ENCODE measurements at places on chromosomes 4 and X.

GRCh38 chrX:79268788-79269187, 98.3 kb downstream of the ITM2A start:
- DNase-seq: no peak

- no peak for DNase-seq
Observed at GRCh38 chr4:105550641-105551040, 1.8 kb upstream of the ARHGEF38 start.

GRCh38 chr4:69321153-69321729, 41.0 kb downstream of the UGT2B28 start:
- no peak for DNase-seq

DNA sequence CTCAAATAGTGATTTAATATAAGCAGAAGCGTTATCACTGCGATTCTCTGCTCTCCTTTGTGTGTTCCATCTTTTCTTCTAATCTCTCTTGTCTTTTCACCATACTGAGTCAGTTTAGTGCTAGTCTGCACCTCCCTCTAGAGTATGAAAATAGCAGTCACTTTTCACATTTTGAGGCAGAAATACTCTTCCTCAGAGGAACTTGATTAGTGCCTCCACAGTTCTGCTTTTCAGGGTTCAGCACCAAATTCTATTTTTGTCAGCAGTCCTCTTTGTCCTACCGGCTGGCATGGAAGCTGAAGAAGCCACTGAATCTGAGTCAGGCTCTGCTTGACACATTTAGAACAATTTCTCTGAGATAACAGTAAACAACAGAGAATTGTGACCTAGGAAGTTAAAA, 49.7 kb upstream of the ANKRD17 start:
- DNase-seq: no peak

DNA sequence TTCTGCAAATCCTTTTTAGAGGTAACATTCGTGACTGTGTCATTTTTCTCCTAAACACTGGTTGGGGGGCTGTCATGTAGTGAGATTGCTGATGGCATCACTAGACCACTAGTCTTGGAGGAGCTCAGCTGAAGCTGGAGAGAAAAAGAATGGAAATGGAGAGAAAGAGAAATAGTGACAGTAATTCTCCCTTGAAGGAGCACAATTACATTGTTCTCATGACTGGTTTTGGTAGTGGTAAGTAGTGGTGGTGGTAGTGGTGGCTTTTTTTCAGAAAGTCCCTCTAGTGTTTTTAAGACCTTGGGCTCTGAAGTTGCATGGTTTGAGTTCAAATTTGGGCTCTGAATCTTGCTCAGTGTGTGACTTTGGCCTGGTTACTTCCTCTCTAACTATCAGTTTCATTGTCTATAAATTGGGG, 99.8 kb downstream of the LARP7 start:
- no peak for DNase-seq

DNA sequence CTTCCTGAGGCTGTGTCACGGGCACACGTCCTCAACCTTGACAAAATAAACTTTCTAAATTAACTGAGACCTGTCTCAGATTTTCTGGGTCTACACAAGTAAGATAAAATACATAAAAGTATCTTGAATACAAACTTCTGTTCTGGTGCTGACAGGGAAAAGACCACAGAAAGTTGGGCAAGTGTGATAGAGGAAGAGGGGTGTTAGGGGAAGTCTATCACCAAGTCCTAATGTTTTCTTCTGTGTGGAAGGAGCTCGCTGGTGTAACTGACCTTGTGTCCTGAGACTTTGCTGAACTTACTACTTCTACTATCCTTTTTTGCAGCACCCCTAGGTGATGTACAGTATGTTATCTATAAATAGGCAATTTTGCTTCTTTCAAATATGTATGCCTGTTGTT, 97.0 kb upstream of the STIM2 start:
- DNase-seq: no peak

- DNase-seq: no peak
Observed at GRCh38 chrX:54695816-54696487, 102.1 kb downstream of the ITIH6 start.

DNA sequence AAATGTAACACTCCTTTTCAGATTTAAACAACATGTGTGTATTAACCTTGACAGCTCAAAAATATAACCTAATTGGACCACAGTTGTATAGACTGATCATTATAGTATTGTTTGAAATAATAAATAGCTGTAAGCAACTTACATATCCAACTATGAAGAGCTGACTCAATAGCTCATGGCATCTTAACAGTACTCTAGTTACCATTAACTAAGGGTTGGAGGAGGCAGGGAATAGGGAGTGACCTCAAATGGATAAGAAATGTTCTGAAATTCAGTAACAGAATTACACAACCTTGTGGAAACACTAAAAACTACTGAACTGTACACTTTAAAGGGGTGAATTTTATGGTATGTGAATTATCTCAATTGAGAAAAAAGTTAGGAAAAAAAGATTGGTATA, 136.5 kb upstream of the CPEB2 start:
- DNase-seq: no peak

GRCh38 chr4:186723292-186724057, at the start of gene FAT1:
TSS of gene FAT1 (minus strand) at chr4:186723856. CDS start at chr4:186709827, 14,029 bp downstream.
- peak; percentile 74 for DNase-seq

GRCh38 chrX:19188566-19188965, 66.3 kb upstream of the ADGRG2 start:
- no peak for DNase-seq

GRCh38 chr4:105135785-105136184, 10.9 kb upstream of the TET2 start:
- DNase-seq: no peak

- DNase-seq: no peak
Observed at GRCh38 chrX:29852767-29853166, 362.6 kb upstream of the MAGEB2 start.

DNA sequence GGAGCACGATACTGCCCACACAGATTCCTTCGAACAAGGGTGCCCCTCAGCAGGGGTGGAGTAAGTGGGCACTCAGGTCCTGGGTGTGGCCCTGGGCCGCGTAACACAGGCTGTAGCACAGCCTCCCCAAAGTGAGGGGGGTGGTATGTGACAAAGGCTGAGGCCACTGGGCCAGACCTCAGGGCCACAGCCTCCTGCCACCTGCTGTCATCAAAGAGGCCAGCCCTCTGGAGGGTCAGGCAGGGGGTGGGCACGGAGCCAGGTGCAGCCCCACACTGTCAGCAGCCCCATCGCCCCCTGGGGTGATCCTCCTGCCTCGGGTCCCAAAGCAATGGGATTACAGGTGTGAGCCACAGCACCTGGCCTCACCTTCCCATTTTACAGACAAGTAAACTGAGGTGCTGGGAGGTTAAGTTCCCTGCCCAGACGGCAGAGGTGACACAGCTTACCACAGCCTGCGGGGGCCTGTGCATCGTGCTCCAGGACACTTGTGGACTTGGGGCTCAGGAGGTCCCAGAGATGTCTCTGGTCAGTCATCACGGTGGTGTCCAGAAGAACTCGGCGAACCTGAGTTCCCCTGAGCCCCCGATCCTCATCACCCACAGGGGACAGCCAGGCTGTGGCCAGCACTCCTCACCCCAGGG, 27.5 kb upstream of the MXD4 start:
- no peak for DNase-seq

- no peak for DNase-seq
Observed at GRCh38 chr4:174757736-174758135, 71.3 kb downstream of the GLRA3 start.

- DNase-seq: no peak
Observed at GRCh38 chr4:25779021-25779420, 83.8 kb downstream of the SEL1L3 start.

DNA sequence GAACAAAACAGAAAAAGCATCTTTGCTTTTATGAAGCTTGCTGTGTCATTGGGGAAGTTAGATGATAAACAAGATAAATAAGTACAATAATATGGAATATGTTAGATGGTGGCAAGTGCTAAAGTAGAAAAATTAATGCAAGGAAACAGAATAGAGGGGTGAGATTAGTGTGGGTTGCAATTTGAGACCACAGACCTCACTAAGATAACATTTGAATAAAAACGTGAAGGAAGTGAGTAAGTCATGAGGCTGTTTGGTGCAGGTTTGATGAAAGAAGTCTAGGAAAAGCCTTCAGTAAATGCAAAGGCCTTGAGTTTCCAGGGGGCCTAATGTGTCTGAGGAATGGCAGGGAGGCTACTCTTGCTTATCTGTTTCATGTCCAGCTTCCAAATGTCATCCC, 102.5 kb downstream of the CFAP299 start:
- DNase-seq: no peak

- no peak for DNase-seq
Observed at GRCh38 chrX:105265093-105265492, 44.6 kb upstream of the TEX13A start.

GRCh38 chr4:23853986-23854660, 35.7 kb downstream of the PPARGC1A start:
- no peak for DNase-seq

DNA sequence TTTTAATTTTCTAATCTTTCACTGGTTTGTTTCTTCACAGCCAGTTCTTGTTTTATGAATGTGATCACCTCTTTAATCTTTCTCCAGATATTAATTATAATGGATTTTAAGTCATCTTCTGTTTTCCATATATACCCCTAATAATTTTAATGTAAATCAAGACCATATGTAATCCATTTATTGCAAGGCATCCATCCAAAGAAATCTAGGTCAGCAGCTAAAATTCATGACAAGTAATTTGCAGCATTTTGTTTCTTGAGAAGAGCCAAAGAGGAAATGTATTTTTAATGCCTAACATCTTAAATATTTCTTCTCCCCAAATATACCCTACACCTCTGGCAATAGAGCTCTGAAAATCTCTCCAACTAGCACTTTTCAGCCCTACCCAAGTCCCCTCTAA, 81.1 kb downstream of the SUPT20HL2 start:
- no peak for DNase-seq

- DNase-seq: peak; percentile 5
Observed at GRCh38 chr4:184506527-184507121, 32.3 kb upstream of the IRF2 start.

GRCh38 chr4:25667931-25668557, 12.4 kb downstream of the SLC34A2 start:
- DNase-seq: peak; percentile 58

- DNase-seq: no peak
Observed at GRCh38 chr4:184568770-184569169, 80.5 kb downstream of the CASP3 start.

DNA sequence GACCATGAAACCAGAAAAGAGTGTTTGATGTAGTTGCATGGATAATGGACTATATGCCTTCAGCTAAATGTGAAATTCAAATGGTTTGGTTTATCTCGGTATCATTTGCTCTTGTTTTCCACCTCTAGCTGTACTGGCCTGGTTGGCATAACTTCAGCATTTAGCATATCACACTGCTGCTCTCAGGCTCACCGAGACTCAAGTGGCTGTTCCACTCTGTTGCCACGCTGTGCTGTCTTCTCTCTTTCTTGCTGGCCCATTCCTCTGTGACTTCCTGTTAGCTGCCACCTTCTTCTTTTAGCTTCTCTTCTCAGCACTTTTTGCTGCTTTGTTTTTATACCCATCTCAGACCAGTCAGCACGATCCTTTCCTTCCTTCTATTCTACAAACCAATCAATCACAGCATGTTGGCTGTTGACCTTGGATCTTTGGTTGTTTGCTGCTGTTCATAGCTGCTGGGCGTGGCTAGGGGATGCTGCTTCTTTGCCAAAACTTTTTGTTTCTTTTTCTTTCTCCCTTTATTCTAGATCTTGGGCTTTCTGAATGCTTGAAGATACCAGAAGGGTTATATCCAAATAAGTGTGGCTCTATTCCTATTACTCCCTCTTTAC, 24.0 kb downstream of the INTS6L start:
- DNase-seq: no peak

GRCh38 chr4:117249333-117249732, 164.0 kb upstream of the TRAM1L1 start:
- DNase-seq: no peak

GRCh38 chr4:26724534-26724933, 136.1 kb upstream of the STIM2 start:
- DNase-seq: no peak

- DNase-seq: no peak
Observed at GRCh38 chr4:151865312-151865711, 104.5 kb upstream of the GATB start.

- no peak for DNase-seq
Observed at GRCh38 chrX:10051866-10052480, 84.8 kb downstream of the CLDN34 start.

- DNase-seq: no peak
Observed at GRCh38 chr4:62448911-62449310, 1248.8 kb downstream of the ADGRL3 start.

- DNase-seq: no peak
Observed at GRCh38 chr4:110104661-110105060, 93.8 kb downstream of the ELOVL6 start.

- no peak for DNase-seq
Observed at GRCh38 chr4:185213877-185214276, 4.5 kb downstream of the SNX25 start.

- DNase-seq: no peak
Observed at GRCh38 chr4:107804956-107805355, 19.8 kb upstream of the SGMS2 start.

- peak; percentile 59 for DNase-seq
Observed at GRCh38 chrX:53312946-53313727, 31.8 kb upstream of the IQSEC2 start.

DNA sequence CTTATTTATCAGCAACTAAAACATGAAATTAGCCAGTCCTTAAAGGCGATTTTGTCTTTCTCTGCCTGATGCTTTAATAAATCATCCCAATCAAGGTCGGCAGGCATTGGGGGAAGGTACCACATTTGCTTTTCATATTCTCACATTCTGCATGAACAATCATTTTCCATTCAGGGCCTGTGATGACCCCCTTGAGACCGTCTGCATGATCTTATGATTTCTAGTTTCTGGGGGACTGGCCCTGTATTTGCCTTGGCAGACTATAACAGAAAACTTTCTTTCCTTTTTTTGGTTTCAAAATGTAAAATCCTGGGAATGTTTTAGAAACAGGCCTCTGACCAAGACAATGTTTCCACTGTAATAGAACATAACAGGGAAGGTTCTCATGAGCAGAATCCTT, 296.8 kb downstream of the IDS start:
- DNase-seq: no peak

- no peak for DNase-seq
Observed at GRCh38 chrX:574251-574650, 56.3 kb upstream of the SHOX start.
